ENCODE measurements at places on chromosomes 3 and 15.

DNA sequence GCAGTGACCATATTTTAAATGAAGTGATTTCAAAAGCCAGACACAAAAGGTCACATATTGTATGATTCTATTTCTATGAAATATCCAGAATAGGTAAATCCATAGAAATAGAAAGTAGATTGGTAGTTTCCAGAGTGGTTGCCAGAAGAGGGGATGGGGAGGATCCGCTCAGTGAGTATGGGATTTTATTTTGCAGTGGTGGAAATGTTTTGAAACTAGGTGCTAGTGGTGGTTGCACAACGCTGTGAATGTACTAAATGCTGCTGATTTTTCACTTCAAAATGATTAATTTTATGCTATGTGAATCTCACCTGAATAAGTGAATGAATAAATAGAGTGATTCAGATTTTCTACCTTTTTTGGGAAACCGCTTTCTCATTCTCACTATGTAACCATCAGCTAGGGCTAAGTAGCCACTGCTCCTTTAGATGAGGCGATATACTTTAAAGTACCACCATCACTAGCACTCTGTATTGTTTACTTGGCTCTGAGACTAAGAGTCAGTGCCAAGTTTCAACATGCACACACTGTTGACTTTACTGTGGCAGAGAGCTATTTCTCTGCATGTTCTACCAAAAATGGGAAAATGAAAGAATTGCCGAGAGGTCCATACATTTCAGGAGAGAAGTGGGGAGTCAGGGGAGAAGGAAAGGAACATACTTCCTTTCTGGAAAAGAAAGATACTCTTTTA lies 90.7 kb upstream of the GOLIM4 start:
- no peak for DNase-seq

DNA sequence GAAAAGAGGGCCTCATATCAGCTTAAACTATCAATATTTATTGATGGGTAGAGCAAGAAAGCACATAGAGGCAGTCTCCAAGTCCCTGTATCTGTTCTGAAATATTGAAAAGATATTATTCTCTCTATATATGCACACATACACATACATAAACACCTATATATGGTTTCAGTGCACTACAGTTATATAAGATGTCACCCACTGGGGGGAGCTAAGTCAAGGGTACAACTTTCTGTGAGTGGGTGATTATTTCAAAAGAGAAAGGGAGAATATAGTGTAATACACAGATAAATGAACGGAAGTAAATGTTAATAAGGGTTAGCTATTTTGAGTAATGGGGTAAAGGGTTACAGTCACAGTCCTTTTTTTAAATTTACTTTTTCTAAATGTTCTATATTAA lies 8.8 kb downstream of the SNTN start:
- DNase-seq = no peak

DNA sequence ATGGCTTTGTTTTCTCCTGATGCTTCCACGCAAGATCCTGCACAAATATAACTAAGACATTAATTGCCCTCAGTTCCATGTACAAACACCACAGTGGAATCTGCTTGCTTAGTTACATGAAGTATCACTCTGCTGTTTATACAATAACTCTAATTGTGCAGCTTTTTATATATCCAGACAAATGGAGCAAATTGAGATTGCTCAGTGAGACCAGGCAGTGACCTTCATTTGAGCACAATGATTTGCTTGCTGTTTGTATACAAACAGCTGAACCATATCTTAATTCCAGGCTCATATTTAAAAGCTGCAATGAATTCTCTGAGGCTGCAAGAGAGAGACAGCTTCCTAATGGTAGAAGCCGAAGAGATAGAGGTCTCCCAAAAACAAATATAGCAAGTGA lies 243.7 kb downstream of the CADPS start:
- no peak for DNase-seq

- DNase-seq = no peak
Measured at GRCh38 chr3:179021119-179021903, 50.3 kb downstream of the ZMAT3 start.

- DNase-seq = no peak
Measured at GRCh38 chr15:34271493-34271892, 46.7 kb downstream of the EMC4 start.

DNA sequence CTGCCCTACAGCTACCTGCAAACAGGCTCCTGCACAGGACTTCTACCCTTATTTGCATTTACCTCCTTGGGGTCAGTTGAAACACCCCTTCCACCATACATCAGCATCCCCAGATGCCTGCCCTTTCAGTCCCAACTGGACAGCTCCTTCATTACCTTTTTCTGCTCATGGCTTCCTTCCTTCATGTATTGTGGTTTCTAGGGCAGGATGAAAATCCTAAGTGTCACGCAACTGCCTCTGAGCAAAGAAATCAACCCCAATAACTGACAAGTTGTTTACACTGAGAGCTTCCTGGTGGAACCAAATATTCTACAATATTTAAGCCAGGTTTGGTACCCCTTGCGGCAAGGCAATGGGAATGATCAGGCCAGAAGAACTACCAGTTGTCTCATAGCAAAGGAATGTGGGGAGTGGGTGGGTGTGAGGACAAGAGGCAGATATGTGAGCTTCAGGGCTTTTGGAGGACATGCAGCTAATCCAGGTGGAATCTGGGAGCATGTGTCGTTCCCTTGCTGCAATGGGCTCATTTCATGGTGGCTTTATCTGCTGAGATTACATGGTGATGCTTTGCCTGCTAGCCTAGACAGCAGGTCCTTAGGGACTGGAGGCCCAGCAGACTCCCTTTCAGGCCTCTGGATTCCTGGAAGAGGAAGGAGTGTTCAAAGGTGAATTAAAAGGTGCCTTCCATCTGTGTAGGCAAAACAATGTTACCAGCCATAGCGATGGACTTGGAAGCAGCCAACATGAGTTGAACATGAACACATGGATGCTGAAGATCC lies 34.9 kb downstream of the PPCDC start:
- no peak for DNase-seq

DNA sequence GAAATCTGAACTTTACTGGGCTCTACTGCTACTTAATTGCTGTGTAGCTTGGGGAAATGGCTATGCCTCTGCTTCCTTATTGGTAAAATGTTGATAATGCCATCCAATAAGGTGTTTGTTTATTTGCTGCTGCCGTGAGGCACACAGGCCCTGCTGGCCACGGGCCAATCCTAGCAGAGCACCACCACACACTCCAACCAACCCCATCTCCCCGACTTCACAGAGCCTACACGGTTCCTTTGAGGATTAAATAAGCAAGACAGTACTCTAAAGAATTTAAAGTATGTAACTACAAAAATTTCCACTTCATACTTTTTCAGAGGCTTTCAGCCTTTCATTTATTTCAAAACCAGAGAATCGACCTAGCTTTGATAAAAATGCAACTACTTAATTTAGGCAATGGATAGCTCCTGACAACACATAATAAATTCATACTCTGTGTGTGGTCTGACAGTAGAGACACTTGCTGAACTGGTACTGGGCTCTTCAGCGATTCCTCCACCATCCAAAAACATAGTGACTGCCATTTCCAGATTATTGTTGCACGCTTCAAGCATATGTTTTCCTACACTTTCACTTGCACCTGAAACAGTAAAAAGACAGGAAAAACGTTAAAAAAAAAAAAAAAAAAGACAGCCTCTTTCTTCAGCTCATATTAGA lies 25.3 kb downstream of the UBXN7 start:
- DNase-seq = no peak

GRCh38 chr15:48317221-48317620 lies 14.0 kb upstream of the DUT start:
- DNase-seq = no peak

DNA sequence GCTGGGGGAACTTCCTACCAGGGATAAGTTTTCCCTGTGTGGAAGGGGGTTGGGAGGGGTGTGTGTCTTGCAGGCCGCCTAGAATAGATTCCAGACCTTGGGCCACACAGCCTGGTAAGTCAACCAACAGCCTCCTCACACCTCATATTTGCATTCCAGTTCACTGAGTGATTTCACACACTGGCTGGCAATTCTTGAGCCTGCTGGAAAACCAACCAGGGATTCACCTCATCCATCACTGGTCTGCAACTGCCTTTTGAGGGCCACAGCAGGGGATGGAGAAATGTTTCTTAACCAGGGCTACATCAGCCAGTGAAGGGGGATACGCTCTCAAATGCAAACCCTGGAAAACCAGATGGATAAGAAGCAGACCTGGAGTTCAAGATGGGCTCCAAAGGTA lies 2.0 kb downstream of the FSTL1 start:
- no peak for DNase-seq

GRCh38 chr3:18840535-18841137 lies 307.7 kb upstream of the KCNH8 start:
- no peak for DNase-seq

DNA sequence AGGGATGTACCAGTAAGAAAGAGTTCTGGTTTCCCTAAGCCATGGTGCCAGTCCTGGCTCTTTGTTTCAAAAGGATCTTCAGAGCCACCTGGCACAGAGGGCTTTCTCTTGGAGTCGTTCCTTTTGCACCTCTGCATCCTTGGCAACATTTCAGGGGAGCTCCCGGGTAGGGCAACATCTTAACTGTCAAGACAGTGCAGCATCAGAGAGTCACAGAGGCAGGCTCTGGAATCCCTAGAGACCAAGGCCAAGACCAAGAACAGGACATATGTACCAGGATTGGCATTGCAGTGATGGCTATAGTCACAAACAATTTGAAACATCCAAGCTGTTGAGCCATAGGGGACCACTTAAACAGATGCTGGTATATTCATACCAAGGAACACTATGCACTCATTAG lies 129.4 kb upstream of the ADPGK start:
- no peak for DNase-seq

DNA sequence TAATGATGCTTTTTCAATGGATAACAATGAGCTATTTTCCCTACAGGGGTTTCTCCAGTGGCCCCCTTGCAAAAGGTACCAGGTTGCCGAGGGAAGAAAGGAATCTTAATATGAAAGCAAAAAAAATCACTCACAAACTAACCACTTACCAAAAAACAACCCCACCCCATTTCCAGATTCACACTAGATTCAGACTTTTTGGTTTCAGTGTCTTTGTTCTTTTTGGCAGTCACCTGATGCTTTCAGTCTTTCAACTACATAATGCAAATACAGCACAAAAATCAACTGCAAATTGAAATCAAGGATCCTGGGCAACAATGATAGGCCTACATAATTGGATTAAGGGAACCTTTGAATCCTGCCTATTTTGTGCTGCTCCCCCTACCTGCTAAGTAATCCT lies 71.1 kb upstream of the RAP2B start:
- no peak for DNase-seq

Measured in T-cell (primary cell).